Naive thymus-derived CD8-positive, alpha-beta T cell (primary cell): ENCODE measurements at places on chromosomes 7 and 10.

- no peak for DNase-seq
Measured at GRCh38 chr7:116842371-116842770, 20.0 kb upstream of the CAPZA2 start.

- DNase-seq: no peak
Measured at GRCh38 chr7:137728426-137728825, 118.3 kb downstream of the DGKI start.

DNA sequence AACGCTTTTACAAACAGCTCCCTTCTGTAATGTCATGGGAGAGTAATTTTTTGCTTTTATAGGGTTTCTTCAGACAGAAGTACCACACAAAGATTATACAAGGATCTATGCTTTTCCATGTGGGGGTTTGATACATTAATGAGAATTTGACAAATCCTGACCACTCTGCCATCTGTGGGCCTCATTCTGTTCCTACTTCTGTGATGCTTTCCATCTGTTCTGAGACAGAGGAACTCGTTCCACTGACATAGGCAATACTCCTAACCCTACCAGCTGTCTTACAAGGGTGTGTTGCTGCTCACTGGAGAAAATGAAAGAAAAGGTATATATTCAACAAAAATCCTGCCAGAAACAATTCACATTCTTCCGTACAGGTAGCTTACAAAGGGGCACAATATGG, 59.4 kb upstream of the NAMPT start:
- no peak for DNase-seq

DNA sequence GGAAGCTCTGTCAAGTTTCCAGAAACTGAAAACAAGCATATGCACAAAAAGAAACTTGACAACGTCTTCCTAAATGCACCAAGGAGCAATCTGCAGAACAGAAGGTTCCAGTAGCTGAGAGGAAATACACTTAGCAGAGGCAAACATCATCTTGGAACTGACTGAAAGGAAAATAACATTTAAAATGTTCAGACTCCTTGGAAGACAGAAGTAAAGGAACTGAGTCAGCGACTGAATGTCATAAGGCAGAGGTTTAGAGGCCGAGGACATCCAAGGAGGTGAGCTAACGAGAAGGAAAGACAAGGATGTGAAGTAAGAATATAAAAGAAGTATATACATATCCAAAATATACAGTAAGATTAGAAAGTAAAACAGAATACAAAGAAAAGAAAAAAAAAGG, 24.1 kb downstream of the SEMA3D start:
- DNase-seq: no peak
